ENCODE measurements at places on chromosomes 5 and 9. TPM values are rescaled to one million over a fixed set of nuclear protein-coding genes. Genes with fewer than 3 reads are reported as not detected.

The SYK gene
- total RNA-seq, result 42.9 TPM

- DNase-seq, result no peak
Observed at GRCh38 chr5:16871746-16872339, 64.2 kb downstream of the MYO10 start.

DNA sequence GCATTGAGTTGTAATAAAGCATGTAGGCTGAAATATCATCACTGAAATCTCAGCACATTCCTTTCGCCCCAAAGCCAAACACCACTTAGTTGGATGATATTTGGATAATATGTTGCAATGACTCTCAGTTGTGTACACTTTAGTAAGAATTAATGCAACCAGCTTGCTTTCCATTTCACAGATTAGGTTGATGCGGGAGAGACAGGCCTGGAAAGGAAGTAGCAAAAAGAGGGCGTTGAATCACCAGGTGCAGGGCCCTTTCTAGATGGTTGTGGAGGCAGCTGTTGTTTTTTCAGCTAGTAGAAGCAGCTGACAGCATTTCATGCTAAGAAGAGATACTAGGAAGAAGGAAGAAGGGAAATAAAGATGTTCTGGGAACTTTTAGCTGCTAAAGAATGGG lies 30.9 kb downstream of the DMRT3 start:
- DNase-seq, result no peak

- no peak for DNase-seq
Observed at GRCh38 chr5:149622466-149622865, 41.2 kb downstream of the ARHGEF37 start.

GRCh38 chr5:74549384-74549783 lies 91.1 kb downstream of the ENC1 start:
- no peak for DNase-seq

- DNase-seq, result no peak
Observed at GRCh38 chr5:118325931-118326330, 662.4 kb downstream of the DTWD2 start.

- DNase-seq, result no peak
Observed at GRCh38 chr5:141958113-141958512, at the start of gene PCDH12. TSS of gene PCDH12 (minus strand) at chr5:141958202. CDS start at chr5:141957851, 351 bp downstream.

DNA sequence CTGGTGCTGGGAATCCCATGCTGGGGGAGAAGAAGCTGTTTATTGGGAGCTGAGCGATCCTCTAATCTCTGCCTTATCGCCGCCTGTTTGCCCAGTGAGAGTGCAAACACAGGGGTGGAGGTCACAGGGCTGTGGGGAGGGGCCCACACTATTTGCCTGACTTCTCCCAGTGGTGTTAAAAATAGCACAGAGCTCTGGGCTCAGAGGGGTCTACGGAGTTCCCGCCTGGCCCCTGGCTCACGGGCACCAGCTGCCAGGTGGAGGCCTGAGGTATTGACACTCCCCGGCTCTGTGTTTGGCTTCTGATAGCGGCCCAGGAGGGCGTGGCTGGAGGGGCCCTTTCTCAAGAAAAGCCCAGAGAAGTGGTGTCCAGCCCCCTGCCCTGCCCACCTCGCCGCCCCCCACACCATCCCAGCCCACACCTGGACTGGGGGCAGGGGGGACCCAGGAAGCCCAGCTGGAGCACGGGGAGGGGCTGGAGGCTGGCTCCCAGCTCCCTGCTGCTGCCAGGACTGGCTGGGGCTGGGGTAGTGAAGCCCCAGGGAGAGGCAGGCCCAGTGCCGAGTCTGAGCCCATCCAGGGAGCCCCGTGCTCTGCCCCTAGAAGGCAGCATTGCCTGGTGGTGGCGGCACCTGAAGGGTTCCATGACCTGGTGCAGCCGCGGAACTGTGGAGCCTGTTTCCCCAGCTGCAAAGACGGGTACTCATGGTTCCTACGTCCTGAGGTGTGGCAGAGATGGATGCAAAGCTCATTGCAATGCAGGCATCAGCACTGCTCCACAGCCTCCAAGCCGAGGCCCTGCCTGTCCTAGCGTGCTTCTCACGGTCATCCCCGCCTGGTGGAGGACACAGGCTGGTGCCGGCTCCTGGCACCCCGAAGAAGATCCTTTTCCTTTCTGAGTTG lies 35.7 kb upstream of the EGFL7 start:
- no peak for DNase-seq

- peak; percentile 52 for DNase-seq
Observed at GRCh38 chr5:54217826-54218503, 92.4 kb downstream of the ARL15 start.

GRCh38 chr9:33403941-33404787 lies 1.8 kb upstream of the AQP7 start:
- no peak for DNase-seq

The IL4 gene
- not detected for total RNA-seq

- DNase-seq, result no peak
Observed at GRCh38 chr5:101977729-101978345, 318.2 kb downstream of the SLCO4C1 start.

GRCh38 chr5:173758676-173759075 lies 129.5 kb upstream of the CPEB4 start:
- no peak for DNase-seq

- DNase-seq, result no peak
Observed at GRCh38 chr5:153542536-153542935, 52.1 kb downstream of the GRIA1 start.

The CLIC3 gene
- 2.2 TPM for total RNA-seq

DNA sequence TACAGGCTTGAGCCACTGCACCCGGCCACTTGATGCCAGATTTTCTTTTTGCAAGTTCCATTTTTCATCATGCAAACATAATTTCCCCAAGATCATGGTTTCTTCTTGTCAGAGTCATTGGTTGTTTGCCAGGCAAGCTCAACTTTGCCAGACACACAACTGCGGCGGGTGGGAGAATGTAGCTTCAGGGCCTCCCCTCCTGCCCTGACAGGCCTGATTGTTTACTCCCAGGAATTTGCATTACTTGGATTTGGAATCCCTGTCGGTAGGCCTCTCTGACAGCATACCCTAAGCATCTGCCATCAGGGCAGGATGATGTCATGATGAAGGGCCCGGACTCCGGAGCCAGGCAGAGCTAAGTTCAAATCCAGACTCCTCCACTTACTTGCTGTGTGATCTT lies 15.1 kb downstream of the RPS14 start:
- DNase-seq, result no peak

DNA sequence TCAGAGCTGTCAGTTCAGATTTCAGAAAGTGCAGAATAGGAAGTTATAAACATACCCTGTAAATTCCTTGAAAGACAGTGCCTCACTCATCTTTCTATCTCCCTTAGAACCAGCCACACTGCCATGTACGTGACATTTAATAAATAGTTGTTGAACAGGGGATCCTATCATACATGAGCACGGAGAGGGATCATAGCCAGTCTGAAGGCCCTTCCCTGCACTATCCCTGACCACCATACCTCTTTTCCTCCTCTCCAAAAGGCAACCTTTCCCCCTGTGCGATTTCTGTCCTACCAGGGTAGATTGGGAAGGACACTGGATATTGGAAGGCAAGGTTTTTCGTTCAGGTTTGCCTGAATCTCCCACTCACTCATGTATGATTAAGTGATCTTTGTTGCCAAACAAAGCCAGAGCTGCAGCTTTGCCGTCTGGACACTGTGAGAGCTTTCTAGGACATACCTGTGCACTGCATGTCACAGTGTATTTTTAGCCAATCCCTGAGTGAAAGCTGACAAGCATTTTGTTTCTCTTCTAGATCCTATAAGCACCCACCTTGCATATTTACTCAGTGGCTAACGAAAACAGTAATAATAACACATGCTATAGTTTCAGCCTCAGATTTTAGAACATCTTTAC lies 986.5 kb upstream of the WWC1 start:
- no peak for DNase-seq

GRCh38 chr9:6917162-6917561 lies 159.4 kb downstream of the KDM4C start:
- DNase-seq, result no peak

GRCh38 chr5:96431376-96432187 lies 1.5 kb downstream of the PCSK1 start:
- no peak for DNase-seq

The RALGPS1 gene
- 34.7 TPM for total RNA-seq

The ANKDD1B gene
- 0.43 TPM for total RNA-seq

DNA sequence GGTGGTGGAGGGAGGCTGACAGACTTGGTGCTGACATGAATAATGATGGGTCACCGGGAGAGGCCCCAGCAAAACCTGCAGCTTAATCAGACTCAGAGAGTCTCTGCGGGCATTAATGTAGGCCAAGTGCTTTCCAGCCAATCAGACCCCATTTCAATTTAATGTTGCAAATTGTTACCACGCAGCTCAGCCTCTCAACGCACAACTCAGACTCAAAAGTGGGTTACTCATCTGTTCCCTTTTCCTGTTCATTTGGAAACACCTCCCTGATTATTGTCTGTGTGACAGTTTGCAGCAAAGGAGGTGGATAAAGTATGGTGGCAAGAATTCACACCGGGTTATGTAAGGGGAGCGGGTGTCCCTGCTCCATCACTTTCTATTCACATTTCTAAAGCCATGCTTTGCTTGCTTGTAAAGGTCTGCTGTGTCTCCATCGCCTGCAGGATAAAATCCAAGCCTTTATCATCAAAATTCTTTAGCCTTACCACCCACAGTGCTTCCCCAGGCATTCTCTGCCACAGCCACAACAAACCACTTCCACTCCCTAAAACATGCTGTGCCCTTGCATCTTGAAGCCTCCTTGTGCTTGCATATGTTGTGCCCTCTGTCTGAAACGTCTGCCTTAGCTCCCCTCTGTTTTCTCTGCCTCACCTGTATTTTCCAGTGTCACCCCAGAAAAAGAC lies 156.5 kb downstream of the ASTN2 start:
- DNase-seq, result no peak

DNA sequence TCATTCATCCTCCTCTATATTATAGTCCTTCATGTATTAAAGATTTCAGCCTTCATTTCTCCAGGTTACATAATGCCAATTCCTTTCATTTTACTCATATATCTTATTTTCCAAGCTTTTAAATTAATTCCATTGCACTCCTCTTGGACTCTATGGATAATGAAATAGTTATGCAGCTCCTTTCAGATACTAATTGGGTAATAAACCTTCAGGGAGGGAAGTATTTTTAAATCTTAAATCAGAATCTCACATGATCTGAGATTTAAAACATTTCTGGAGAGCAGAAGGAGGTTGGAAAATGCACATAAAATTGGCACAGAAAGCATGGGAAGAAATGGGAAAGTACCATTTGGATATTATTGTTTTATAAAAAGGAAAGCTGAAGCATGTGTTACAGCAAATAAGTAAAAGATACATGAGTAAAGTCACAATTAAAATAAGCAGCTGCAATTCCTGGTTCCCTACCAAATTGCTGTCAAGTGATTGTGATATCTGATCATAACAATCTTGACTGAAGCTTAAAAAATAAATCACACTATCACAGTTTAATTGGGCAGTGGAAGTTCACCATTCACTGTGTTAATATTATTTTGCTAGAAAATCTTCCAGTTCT lies 257.9 kb upstream of the NREP start:
- no peak for DNase-seq

The PCDHGB1 gene
- total RNA-seq, result 4.6 TPM

The GRM6 gene
- total RNA-seq, result not detected

All from mucosa of gallbladder (tissue), 1 donor.